MV-4-11 (cell line): ENCODE measurements at places on chromosomes 1 and 21.
A peak's percentile ranks its signal among the peaks of the same experiment; 100 is the strongest.

- peak; percentile 89 for DNase-seq
These were observed 96.5 kb downstream of the NME7 start for GRCh38 chr1:169271098-169271497.

GRCh38 chr1:22229379-22229778, 86.5 kb upstream of the WNT4 start:
- DNase-seq = no peak

GRCh38 chr1:16349847-16350406, 2.4 kb downstream of the FBXO42 start:
- DNase-seq = no peak

DNA sequence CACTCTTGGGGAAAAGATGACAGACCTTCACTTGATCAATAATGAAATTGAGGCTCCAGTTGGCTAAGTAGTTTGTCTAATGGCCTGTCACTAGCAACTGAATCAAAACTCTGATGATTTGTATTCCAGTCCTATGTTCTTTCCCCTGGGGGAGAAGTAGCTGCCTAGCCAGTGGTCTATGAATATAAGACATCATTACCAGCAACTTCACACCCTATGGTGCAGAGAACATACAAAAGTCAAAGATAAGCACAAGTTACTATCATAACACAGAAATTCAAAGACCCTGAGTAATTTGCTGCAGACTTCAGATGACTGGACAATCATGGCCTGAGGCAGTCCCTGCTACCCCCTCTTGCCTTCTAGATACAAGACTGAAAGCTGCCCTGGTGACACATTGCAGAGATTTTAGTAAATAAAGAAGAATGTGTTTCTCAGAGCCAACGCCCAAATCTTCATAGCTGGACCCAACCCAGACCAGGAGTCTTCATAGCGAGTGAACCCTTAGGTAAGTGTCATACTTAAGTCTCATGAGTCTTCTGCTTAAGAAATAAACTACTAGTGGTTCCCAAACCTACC, 993 bp downstream of the PDZK1 start:
- no peak for DNase-seq

DNA sequence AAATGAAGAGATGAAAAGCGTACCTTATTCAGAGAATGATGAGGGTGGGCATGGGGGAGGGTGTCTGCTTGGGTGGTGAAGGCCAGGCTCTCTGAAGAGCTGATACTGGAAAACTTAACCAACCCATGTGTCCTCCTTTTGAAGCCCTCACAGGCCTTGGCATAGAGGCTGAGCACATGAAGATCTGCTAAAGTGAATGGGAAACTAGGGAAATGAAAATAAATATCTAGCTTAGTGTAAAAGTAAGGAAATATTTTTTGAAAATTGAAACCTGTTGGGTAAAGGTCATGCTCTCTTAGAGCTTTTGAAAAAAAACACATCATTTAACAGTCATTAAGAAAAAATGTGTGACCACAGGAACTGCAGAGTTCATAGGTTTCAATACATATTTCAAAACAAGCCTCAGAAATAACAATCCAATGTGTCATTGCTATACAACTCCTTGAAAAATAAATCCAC, 40.5 kb upstream of the RALGPS2 start:
- DNase-seq = peak; percentile 69
